ENCODE measurements at places on chromosomes 5 and 9.

DNA sequence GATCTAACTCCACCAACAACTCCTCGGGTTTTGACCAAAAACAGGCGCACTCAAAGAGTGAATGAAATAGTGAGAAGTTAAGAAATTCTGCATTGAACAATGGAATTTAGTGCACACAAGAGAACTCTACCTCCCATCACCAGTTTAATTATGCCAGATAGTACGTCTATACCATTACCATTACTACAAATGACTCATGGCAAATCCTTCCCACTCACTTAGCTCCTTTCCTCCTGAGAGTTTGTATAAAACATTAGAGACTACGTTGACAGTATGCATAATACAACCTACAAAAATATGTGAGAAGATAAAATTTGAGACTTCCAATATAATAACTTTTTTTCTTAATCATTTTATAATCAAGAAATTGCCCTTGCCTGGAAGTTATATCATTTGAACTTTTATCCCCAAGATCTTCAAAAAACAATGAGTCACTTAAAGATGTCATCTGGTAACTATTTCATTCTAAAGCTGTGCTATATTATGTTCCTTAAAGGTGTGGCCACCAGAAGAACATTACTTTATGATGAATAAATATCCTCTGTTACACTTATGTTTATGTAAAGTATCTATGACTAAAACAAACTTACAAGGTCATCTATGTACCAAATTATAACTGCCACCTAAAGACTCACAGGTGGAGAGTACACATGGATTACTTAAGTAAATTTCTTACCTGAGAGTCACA, 297.9 kb upstream of the PTGER4 start:
- no peak for DNase-seq

DNA sequence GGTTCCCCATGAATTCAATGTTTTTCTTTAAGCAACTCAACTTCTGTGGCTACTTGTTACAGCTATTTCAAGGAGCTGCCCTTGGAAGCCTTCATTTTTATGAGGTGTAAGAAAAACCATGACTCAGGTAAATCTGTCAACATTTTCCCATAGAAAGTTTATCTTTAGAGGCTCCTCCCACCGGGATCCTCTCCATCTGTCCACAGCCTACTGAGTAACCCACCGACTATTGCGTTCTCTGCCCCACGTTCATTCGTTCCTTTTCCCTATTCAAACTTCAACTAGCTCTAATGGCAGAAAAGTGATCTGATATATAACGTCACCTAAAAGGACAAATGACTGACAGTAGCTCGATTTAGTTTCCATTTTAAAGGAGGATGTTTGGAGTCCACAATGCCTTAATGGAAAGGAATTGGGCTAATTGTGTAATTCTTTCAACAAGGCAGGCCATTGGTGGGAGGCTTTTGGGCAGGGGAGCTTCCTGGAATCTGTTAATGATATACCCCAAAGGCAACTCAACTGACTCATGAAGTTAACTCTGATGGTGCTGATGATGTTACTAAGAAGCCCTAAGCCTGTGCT, 29.3 kb upstream of the NR3C1 start:
- no peak for DNase-seq

GRCh38 chr5:4533457-4534105, 606.5 kb upstream of the ADAMTS16 start:
- DNase-seq: no peak

- no peak for DNase-seq
Measured at GRCh38 chr9:113317777-113318176, 14.6 kb upstream of the RNF183 start.

- DNase-seq: no peak
Measured at GRCh38 chr5:41408676-41409443, 101.5 kb downstream of the PLCXD3 start.

- DNase-seq: no peak
Measured at GRCh38 chr5:154031937-154032489, 6.7 kb downstream of the FAM114A2 start.

DNA sequence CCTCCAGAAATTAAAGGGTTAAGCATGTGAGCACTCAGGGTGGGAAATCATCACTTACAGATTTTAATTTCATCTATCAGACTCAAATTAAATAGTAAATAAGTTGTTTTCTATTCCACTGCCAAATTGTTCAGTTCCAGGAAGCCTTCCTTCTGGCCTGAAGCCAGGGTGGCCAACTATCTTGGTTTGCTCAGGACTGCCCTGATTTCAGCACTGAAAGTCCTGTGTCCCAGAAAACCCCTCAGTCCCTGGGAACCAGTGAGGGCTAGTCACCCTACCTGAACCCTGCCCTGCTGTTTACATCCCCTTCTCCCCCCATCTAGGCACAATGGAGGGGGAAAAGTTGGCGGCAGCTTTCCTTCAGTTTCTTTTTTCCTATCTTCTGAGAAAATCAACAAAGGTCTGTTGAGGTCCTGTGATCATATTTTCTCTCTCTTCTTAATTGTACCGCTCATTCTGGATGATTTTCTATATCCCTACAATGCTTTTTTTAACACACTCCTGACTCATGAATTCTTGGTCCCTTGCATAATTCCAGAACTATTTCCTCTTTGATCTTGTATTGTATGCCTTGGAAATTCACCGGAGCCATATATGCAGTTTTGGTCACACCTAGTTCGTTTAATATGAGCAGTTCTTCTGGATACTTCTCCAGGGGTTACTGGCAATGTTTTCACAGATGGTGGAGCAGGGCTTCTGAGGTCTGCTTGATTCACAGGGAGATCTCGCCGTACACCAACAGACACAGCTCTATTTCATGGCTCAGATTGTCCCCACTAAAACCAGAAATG, 103.8 kb downstream of the MAP1B start:
- DNase-seq: no peak

GRCh38 chr5:74322944-74323343, 317.6 kb downstream of the ENC1 start:
- DNase-seq: no peak

DNA sequence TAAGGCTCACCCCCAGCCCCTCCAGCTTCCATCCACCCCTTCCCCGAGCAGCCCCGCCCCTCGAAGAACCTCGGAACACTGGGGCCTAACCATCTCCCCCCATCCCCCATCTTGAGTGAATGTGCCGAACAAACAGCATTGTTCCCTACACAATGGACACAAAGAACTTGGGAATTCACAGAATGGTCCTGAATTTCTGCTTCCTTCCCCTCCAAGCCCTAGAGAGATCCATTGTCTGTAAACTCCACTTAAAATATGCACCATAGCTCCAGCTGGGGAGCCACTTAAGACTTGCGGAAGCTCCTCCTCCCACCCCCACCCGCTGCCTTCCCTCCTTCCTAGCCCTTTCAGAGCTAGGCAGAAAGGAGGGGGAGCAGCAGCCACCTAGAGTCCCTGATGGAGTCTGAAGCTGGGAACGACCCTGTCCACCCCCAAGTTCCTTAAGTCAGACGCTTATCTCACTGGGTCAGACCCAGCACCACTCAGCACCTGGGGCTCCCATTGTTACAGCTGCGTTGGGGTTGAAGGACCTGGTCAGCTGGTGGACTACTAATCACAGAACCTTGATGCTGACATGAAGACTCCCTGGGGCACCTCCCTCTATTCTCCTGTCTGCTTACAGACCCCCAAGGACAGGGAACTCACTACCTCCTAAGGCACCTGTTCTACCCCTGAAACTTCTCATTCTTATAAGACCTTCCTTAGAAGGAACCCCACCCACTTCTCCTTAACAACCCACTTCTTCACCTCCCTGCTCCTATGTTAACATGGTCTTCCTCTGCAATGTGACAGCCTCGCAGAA, 61.4 kb downstream of the PCDH1 start:
- DNase-seq: no peak

- DNase-seq: no peak
Measured at GRCh38 chr9:112556497-112557442, 70.1 kb downstream of the KIAA1958 start.

DNA sequence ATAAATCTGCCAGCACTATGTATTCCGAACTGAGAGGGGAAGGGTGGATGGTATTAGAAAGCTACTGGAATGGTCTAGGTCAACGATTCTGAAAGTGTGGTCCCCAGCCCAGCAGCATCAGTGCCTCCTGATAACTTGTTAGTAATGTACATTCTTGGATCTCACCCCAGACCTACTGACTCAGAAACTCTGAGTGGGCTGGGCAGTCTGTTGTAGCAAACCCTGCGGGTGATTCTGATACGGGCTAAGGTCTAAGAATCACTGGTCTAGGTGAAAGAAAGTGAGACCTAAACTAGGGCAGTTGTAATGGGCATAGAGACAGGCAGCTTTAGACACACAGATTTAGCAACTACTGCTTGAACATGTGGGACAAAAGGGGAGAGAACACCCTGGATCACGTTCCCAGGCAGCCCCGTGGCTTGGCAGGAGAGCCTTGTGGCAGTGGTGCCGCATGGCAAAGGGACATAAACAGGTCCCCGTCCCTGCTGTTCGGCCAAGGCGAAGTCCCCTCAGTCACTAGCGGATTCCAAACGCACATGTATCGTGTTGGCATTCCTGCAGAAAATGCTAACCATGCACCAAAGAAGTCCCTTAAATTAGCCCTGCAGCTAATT, 216.3 kb downstream of the TTLL11 start:
- DNase-seq: no peak

- no peak for DNase-seq
Measured at GRCh38 chr5:143349177-143349576, 54.3 kb downstream of the NR3C1 start.

DNA sequence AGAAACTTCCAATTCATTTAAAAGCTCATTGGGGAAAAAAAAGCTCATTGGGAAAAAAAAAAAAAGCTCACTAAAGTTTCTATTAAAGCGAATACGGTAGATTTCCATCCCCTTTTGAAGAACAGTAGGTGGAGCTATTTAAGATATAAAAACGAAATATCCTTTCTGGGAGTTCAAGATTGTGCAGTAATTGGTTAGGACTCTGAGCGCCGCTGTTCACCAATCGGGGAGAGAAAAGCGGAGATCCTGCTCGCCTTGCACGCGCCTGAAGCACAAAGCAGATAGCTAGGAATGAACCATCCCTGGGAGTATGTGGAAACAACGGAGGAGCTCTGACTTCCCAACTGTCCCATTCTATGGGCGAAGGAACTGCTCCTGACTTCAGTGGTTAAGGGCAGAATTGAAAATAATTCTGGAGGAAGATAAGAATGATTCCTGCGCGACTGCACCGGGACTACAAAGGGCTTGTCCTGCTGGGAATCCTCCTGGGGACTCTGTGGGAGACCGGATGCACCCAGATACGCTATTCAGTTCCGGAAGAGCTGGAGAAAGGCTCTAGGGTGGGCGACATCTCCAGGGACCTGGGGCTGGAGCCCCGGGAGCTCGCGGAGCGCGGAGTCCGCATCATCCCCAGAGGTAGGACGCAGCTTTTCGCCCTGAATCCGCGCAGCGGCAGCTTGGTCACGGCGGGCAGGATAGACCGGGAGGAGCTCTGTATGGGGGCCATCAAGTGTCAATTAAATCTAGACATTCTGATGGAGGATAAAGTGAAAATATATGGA, at the start of gene PCDHGA12:
Gene PCDHGA12 (plus strand): TSS at position 176 of the 782 bp plus-strand sequence. CDS start 253 bp downstream, at position 429.
- no peak for DNase-seq

- DNase-seq: no peak
Measured at GRCh38 chr5:115369430-115370144, 73.1 kb upstream of the CCDC112 start.

GRCh38 chr9:69332067-69332685, 7.2 kb downstream of the ENTREP1 start:
- DNase-seq: no peak

DNA sequence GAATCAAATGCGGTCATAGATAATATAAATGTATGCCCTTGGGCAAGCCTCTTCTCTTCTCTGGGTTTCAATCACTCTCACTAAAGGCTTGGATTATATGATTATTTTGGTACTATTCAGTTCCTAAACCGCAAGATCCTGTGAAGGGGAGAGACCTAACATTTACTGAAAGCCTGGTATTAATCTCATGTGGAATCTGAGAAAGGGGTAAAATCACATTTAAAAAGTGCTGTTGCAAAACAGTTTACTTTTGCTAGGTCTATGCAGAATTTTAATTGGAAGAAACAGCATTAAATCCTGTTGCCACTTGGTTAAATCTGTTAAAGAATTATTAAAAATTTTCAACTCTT, 50.7 kb downstream of the SLC44A1 start:
- DNase-seq: peak; percentile 22

DNA sequence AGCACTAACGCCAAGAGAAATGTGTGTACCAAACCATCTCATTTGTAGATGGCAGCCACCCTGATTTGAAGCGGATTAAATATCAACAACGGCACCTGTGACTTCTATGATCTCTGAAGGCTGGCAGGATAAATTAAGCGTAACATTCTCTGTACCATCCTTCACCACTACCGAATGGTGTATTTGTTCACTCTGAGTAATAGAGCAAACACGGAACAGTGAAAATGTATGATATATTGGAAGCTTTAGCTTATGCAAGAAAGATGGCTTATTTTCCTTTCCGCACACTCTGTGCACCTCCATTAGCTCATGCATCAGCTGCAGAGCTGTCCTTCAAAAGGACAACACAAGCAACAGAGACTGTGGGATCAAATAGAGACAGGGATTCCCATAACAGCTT, 431.1 kb downstream of the PRELID2 start:
- DNase-seq: no peak

GRCh38 chr9:129826344-129826743, 2.4 kb upstream of the TOR1A start:
- DNase-seq: no peak

Measured in SK-N-MC (cell line).